H9 (cell line): ENCODE measurements at places on chromosomes 4 and X. TPM values are rescaled to one million over a fixed set of nuclear protein-coding genes. Genes with fewer than 3 reads are reported as not detected.

GRCh38 chr4:71907782-71908181, 123.9 kb upstream of the GC start:
- H3K27me3 ChIP-seq, result no peaks in the 10 kb centered on the region
- H3K36me3 ChIP-seq, result peaks cover 39% of the 10 kb centered on the region

DNA sequence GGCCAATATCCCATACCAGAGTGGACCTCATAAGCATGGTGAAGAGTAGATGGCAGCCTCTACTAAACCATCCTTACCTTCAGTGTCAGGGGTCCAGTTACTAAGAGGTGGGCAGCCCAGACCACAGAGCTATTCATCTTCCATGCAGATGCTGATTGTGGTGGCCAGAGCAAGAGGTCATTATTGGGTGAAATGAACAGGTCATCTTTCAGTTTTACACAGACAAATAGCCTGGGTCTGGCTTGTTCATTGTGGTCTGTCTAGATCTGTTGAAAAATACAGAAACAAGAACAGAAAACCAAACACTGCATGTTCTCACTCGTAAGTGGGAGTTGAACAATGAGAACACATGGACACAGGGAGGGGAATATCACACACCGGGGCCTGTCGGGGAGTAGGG, 71.3 kb downstream of the PAK3 start:
- DNase-seq, result no peak
- H3K27me3 ChIP-seq, result no peaks in the 10 kb centered on the region
- H3K4me3 ChIP-seq, result no peak overlapping the region
- H3K27ac ChIP-seq, result no peak overlapping the region
- H3K4me1 ChIP-seq, result no peaks in the 10 kb centered on the region
- no peaks in the 10 kb centered on the region for H3K36me3 ChIP-seq

- H3K4me3 ChIP-seq, result no peak overlapping the region
These were observed 165.1 kb upstream of the TTC29 start for GRCh38 chr4:147110473-147111367.

DNA sequence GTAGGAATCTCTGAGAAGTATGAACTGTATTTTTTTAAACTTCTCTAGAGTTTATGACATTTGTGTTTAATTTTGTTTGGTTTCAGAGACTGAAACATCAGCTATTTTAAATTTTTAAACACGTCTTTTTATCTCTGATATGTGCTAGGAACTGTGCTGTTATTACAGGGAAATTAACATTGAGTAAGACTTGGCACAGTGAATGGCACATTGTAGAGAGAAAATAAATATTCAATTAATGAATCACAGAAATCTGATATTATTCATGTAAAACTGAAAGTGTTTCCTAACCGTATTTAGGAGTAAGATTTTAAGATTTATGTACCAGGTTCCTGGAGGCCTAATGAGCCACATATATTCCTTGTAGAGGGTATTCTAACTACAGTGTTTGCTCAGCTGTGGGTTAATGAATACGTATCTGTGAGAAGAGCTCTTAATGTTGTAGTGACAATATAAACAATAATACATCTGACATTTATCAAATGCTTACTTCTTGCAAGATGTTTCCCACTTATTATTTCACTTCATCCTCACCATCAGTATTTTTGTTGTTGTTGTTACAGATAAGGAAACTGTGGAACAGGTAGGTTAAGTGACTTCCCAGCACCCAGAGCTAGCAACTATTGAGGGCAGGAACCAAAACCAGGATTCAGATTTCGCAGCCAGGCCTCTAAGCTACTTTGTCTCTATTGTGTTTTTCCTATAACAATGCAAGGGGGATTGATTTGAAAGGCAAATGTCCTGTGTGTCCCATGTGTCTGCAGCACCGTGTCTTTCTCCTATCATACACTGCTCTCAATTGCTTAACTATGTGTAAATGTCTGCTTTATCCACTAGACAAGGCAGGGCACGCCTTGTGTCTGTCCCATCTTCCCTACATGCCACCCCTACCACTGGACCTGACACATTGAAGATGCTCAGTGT, 121.1 kb upstream of the FAM9C start:
- no peak overlapping the region for H3K27ac ChIP-seq
- H3K4me3 ChIP-seq, result no peak overlapping the region
- H3K36me3 ChIP-seq, result peaks cover 7% of the 10 kb centered on the region; the same call in 1 of the 2 replicates
- H3K27me3 ChIP-seq, result peaks cover 2% of the 10 kb centered on the region; the same call in 1 of the 2 replicates

- H3K36me3 ChIP-seq, result peaks cover under 1% of the 10 kb centered on the region; the same call in 1 of the 2 replicates
- H3K27ac ChIP-seq, result no peak overlapping the region
- no peak overlapping the region for H3K4me3 ChIP-seq
- 0 out of 2 replicates have a peak, but pooled peaks cover 2% of the 10 kb centered on the region for H3K4me1 ChIP-seq
- DNase-seq, result no peak
These were observed 157.6 kb downstream of the ARX start for GRCh38 chrX:24858004-24858746.

GRCh38 chrX:11629593-11630211, 36.0 kb downstream of the ARHGAP6 start:
- DNase-seq, result no peak
- no peaks in the 10 kb centered on the region for H3K4me1 ChIP-seq
- H3K4me3 ChIP-seq, result no peak overlapping the region
- H3K36me3 ChIP-seq, result peaks cover 2% of the 10 kb centered on the region; the same call in 1 of the 3 replicates
- H3K27me3 ChIP-seq, result no peaks in the 10 kb centered on the region

- no peak overlapping the region for H3K27ac ChIP-seq
- H3K4me1 ChIP-seq, result no peaks in the 10 kb centered on the region; the same call in 1 of the 2 replicates
- H3K4me3 ChIP-seq, result no peak overlapping the region
- no peaks in the 10 kb centered on the region for H3K27me3 ChIP-seq
These were observed 139.9 kb upstream of the ATP6AP2 start for GRCh38 chrX:40440866-40441265.

DNA sequence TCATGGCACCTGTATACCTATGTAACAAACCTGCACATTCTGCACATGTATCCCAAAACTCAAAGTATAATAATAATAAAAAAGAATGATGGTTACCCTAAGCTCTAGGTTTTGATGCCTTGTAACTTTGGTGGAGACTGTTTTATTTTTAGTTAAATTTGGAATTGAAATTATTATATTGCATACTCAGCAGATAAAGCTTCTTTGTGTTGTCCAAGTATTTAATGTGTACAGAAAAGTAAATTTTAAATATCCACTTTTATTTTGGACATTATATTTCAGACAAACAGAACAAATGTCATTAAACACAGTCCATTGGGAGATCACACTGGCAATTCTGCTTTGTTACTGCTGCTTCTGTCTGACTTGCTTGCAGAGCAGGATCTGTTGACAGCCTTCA, 684.5 kb upstream of the CT83 start:
- H3K4me3 ChIP-seq, result no peak overlapping the region
- DNase-seq, result no peak
- no peaks in the 10 kb centered on the region for H3K27me3 ChIP-seq
- H3K36me3 ChIP-seq, result no peaks in the 10 kb centered on the region
- no peaks in the 10 kb centered on the region for H3K4me1 ChIP-seq
- no peak overlapping the region for H3K27ac ChIP-seq

- no peaks in the 10 kb centered on the region for H3K27me3 ChIP-seq
- no peak overlapping the region for H3K4me3 ChIP-seq
- no peaks in the 10 kb centered on the region for H3K4me1 ChIP-seq
- no peak overlapping the region for H3K27ac ChIP-seq
- H3K36me3 ChIP-seq, result peaks cover 36% of the 10 kb centered on the region
These were observed 857.7 kb upstream of the HS3ST1 start for GRCh38 chr4:12286351-12286750.

DNA sequence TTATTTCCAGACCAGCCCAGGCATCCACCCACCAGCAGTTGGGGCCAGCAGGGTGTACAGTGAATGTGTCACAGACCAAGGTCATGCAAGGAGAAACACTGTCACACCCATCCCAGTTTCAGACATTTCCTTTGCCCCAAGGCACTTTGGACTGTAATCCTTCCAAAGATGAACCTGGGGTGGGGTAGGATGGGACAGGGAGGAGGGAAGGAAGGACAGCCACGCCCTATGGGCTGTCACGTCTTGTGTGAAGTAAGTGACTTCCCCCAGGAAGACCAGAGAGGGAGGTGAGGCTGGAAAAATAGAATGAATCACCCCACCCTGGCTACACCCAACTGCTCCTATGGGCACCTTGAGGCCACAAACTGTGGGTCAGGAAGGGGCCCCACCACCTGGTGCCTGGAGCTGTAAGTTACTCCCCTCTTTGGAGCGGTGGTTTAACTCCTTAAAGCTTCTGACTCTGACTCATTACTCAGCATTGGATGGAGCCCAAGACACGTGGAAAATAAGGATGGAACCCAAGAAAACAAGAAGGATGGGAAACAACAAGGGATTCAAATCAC, 349.9 kb upstream of the KLF3 start:
- H3K27ac ChIP-seq, result no peak overlapping the region
- peaks cover 3% of the 10 kb centered on the region for H3K4me1 ChIP-seq
- DNase-seq, result no peak
- H3K27me3 ChIP-seq, result no peaks in the 10 kb centered on the region
- no peaks in the 10 kb centered on the region for H3K36me3 ChIP-seq
- H3K4me3 ChIP-seq, result no peak overlapping the region

JADE1 gene
- 192 and 194 TPM in 2 replicates for total RNA-seq

STAP1 gene
- not detected in 2 replicates for total RNA-seq

BANK1 gene
- total RNA-seq, result 0.37 and 1.1 TPM in 2 replicates

NDUFC1 gene
- total RNA-seq, result 56.2 and 59.1 TPM in 2 replicates

C4orf51 gene
- 2.7 and 6.0 TPM in 2 replicates for total RNA-seq

MAGEA11 gene
- not detected in 2 replicates for total RNA-seq

SMR3B gene
- total RNA-seq, result not detected in 2 replicates

SPANXB1 gene
- total RNA-seq, result not detected in 2 replicates
